Stimulated activated CD4-positive, alpha-beta T cell treated with anti-CD3 and anti-CD28 coated beads, TNF-alpha, amount 100 ng/mL, for 24 hours (primary cell): ENCODE measurements at places on chromosomes 5 and 9.

DNA sequence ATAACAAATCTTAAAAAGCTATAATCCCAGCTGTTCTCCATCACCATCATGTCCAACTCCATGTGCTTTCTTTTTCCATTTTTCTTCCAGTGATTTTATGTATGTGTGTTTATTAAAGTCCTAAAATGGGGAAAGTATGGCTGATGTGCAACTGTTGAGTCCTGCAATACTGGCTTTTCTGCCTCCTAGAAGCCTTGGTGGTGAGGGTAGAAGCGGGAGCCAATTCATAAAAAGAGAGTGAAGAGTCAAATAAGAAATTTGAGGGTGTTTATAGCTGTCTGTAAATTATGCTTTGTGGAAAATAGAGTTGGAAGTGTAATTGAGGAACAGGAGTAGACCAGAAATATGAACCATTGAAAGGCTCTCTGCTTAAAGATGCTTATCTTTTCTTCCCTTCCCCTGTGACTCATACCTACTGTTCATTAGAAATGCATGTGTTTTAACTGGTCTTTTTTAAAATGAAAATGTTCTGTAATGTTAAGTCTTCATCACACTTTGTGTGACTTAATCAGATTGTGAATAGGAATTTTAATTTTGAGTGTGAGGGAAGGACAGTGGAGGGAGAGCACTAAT is 80.1 kb downstream of the ZCCHC7 start:
- no peak for DNase-seq

GRCh38 chr5:141547921-141548320 is 59.0 kb downstream of the PCDHGC5 start:
- no peak for DNase-seq

GRCh38 chr9:87760529-87760928 is 34.6 kb downstream of the CTSL start:
- DNase-seq: no peak

DNA sequence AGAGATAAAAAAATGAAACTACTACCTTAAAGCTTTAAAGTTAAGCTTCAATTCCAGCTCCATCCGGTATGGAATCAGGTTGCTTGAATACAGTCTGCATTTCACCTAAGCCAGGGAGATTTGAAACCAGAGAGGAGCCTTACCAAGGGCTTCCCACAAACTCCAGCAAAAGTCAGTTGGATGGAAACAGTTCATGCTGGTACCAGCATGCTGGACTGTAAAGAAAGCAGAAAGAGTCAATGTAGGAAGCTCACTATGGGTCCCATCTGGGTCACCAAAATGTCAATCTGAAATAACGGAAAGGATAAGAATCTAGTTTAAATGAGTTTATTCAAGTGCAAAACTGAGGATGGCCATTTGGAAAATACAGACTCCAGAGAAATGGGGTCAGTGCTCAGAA is 65.3 kb downstream of the CDO1 start:
- DNase-seq: no peak

DNA sequence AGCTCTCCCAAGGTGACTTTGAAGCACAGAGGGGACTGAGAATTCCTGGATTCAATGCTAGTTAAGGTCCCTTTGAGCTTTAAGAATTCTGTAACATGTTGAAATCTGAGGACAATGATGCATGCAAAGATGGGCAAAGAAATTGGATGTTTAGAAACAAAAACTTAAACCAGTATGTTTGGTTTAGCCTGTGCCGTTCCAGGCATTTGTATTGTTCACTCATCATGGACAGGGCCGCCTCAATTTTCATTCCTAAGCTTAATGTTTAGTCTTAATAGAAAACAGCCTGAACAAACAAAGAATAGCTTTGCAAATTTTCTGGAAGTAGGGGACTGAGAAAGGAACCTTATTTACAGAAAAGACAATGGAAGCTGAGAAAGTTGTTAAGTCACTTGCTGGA is 267.8 kb downstream of the ARHGEF28 start:
- no peak for DNase-seq

GRCh38 chr9:18250053-18250452 is 223.9 kb upstream of the ADAMTSL1 start:
- DNase-seq: no peak

DNA sequence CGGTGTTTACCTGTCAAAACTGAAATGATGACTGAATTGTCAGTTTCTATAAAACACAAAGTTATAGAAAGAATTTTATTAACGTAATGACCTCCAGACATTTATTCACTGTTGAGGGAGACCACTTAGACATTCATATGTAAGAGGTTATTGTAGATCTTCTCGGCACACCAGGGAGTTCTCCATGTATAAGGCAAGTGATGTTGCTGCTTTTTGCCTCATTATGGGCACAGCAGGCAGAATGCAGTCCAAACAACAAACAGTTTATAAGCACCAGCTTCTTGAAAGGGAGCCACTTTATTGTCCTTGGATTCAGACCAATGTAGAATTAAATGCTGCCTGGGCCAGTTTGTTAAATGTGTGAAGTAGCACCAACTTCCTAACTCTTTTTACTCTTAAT is 66.7 kb downstream of the C7 start:
- DNase-seq: no peak

DNA sequence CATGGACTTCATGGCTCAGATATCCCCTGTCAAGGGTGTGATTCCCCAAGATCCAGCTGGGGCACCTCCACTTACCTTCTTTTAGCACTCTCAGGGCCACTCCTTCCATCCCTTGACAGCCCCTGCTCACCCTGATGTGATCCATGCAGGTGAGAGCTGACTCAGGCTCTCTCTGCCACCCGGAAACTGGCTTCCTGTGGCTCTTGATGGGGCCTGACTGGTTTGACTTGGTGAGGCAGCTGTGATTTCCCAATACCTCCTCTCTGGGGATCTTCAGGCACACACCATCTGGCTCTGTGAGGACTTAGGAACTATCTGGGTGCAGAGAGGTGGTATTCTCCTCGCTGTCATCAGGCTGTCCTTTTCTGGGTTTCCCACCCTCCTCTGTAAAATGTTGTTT is 7.9 kb upstream of the FAT2 start:
- DNase-seq: no peak

- no peak for DNase-seq
Observed at GRCh38 chr5:79753877-79754645, 64.4 kb downstream of the CMYA5 start.

- no peak for DNase-seq
Observed at GRCh38 chr5:74396913-74397622, 243.5 kb downstream of the ENC1 start.

- no peak for DNase-seq
Observed at GRCh38 chr5:149901511-149901910, 43.1 kb downstream of the PDE6A start.

GRCh38 chr9:36881743-36882441 is 152.2 kb downstream of the PAX5 start:
- DNase-seq: no peak

GRCh38 chr9:84493284-84493947 is 152.9 kb upstream of the SLC28A3 start:
- no peak for DNase-seq

- no peak for DNase-seq
Observed at GRCh38 chr9:135015565-135015964, 71.9 kb upstream of the OLFM1 start.

- DNase-seq: no peak
Observed at GRCh38 chr9:6428940-6429889, 16.2 kb downstream of the UHRF2 start.

- no peak for DNase-seq
Observed at GRCh38 chr9:132742821-132743311, 72.6 kb downstream of the GTF3C4 start.

DNA sequence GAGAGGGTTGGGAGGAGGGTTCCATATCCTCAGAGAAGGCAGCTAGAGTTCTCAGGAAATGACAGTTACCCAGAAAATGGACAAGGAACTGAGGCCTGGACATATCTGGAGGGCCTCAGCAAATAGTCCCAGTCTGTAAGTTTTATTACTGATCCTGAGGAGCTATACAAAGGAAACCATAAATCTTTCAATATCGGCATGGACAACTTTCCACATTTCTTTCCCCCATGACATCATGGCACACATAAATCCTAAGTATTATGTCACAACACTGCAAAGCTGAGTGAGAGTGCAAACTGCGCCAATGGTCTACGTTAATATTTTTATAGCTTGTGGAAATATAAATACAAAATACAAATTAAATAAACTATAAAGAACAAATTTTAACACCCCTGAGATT is 1356.2 kb upstream of the C9orf72 start:
- DNase-seq: no peak

- no peak for DNase-seq
Observed at GRCh38 chr5:16953729-16954128, 17.6 kb upstream of the MYO10 start.

DNA sequence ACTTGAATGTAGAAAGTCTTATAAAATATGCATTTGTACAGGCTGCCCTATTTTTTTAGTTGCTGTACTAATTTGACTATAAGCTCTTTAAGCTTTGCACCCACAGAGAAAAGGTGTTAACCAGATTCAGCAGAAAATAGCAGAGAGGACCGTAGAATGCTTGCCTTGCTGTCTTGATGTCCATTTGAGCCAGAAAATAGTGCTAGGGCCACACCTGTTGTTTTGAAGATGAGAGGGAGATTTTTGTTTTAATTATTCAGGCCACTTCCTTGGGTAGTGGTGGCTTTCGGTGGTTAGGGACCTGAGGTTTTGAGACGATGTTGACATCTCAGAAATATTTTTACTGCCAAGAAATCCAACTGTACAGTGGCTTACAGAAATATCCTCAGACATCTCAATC is 196.0 kb downstream of the SPATA31D1 start:
- no peak for DNase-seq

DNA sequence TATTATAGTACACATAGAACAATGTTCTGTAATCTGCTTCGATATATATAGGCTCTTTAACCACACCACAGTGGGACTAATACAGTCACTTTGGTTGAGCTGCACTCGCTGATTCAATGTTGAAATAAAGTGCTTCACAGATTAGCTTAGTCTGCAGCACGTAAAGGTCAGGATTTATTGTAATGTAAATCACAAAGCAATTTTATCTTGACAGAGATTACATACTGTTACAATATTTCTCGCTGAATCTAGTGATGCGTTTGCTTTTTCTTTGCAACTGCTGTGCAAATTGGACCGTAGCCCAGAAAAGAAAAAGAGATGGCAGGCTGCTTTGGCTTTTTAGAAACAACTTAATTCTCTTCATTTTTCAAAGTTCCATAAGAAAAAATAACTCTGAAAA is 52.9 kb downstream of the CETN3 start:
- no peak for DNase-seq

DNA sequence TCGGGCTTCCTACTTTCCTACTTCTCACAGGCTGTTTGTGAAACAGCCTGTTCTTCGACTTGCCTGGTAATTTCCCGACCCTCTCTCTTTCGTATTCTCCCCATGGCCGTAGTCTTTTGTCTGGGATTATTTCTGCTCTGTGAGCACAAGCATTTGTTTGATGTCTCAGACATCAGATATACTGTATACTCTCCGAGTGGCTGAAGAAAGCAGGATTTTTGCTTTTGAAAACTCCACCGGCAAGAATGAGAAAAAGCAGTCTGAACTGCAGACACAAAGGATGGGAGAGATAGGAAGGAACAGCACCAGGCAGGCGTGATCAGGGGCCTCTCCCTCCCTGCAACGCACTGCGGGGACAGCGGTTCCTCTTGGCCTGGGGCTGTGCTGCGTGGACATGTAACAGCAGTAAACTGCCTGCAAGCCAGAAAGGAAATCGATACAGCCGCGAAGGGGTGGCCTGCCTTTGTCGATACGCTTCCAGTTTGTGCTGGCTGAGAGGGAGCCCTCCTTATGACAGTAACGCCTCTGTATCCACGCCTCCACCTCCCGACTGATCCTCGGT is 313.9 kb upstream of the TLE4 start:
- DNase-seq: no peak

DNA sequence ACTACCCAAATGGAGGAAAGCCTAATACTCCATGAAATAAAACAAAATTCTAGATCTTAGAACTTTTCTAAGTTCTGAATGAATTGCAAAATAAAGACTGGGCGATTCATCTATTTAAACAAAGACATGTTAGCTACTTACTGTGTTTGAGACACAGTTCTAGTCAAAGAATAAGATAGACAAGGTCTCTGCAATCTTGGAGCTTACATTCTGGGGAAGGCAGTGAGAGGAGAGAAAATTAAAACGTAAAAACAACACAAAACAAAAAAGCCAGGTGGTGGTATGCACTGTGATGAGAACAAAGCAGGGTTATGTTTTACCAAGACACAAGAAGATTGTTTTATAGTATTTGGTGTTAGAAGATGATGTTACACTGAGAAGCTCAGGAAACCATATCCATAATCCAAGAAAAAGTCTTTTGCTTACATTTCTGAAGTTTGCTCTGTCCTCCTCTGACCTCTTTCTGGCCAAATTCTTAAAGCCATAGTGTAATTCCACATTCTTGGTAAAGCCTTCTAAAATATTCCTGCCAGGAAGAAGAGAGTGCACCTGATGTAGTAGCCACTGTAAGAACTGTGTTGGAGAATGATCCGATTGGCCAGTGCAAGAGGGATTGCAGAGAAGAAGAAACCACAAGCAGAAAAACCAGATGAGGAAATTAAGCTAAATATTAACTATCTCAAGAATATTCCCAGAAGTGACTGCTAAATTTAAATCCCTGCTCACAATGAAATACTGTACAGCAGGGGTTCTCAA is 218.4 kb downstream of the PCSK1 start:
- no peak for DNase-seq

DNA sequence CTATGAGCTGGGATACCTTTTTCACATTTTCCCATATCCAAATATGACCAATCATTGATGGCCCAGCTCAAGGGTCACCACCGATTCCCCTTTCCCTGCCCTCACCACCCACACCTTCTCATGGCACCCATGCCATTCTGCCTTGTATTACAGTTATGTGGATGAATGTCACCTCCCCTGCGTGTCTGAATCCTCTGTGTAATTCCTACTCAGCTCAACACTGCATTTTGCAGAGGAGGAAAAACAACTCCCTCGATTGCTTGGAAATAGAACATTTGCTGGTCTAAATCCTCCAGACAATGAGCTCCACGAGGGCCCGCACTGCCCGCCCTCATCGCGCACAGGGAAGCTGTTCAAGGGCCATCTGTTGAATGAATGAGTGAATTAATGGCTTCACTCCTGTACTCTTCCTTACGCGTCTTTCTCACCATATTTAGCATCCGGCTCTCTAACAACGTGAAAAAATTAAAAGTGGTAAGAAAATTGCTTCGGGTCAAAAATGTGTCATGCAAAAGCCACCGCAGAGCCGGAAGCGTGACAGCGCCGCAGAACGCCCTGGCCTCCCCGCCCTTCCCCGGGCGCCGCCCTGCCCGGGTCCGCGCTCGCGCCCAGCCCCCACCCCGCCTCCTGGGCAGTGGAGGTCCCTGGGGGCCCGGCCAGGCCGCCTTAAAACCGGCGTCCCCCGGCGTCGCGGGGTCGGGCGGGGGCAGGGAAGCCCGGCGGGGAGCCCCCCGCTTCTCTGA is 704 bp downstream of the SUSD1 start:
- DNase-seq: peak; percentile 40
